Amniotic epithelial cell (primary cell): ENCODE measurements at places on chromosomes 13 and 19.

GRCh38 chr19:28427376-28428083 is 785.4 kb downstream of the UQCRFS1 start:
- no peak for DNase-seq

DNA sequence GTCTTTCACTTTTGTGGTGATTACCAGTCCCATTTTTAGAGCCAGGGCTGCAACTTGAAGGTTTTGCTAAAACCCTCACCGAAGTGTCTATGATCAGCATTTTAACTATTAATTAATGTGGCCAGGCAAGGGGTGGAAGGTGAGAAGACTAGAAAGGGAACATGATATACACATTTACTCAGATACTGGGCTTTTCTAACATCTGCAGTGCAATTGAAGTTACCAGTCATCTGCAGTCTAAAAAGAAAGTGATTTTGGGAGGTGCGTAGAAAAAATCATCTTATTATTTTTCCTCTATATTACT is 481 bp downstream of the ALOX5AP start:
- no peak for DNase-seq

- no peak for DNase-seq
These were observed at the start of gene P2RY11 for GRCh38 chr19:10111405-10111811. P2RY11 (plus strand) TSS chr19:10111693; CDS start chr19:10111722, 29 bp downstream.

GRCh38 chr19:12607631-12608030 is 3.0 kb downstream of the ZNF490 start:
- DNase-seq = no peak

GRCh38 chr13:80814541-80814940 is 473.6 kb upstream of the SPRY2 start:
- no peak for DNase-seq

DNA sequence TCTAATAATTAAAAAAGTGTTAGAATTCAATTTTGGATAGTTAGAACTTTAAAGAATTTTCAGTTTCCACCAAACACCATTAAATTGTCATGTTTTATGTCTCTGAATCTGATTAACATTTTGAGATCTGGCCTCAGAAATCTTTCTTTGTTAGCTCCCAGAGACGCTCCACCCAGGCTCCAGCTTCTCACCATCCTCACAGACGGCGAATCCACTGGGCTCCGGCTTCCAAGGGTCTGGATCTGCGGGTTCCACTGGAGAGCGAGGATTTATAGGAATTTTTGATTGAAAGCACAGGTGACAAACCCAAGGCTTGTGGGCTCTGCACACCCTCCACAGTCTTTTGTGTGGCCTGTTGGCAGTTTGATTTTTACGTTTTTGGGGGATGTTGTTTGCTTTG is 160.6 kb downstream of the URI1 start:
- DNase-seq = no peak

GRCh38 chr19:13329766-13330165 is 176.5 kb downstream of the CACNA1A start:
- DNase-seq = no peak
